Sigmoid colon (tissue), 7 donors: ENCODE measurements at places on chromosomes 13 and 19. TPM values are rescaled to one million over a fixed set of nuclear protein-coding genes. Genes with fewer than 3 reads are reported as not detected.

Gene FUT1
- total RNA-seq = not detected

Gene ZDHHC20
- total RNA-seq = 56.7 TPM

Gene NLRP9
- not detected for total RNA-seq

Gene LRRC8E
- not detected for total RNA-seq

Gene CLIP3
- total RNA-seq = 22.5 TPM

Gene EDNRB
- total RNA-seq = 16.4 TPM

Gene SHD
- total RNA-seq = not detected

Gene HNRNPA1L2
- total RNA-seq = 3.6 TPM

Gene ZNF20
- 2.2 TPM for total RNA-seq

Gene HSH2D
- total RNA-seq = 2.5 TPM

Gene ZNF888
- 3.9 TPM for total RNA-seq

Gene TSKS
- not detected for total RNA-seq

Gene COX7A1
- total RNA-seq = 74.9 TPM

Gene CDC42EP5
- 12.8 TPM for total RNA-seq

Gene HSPB6
- total RNA-seq = 59.4 TPM

Gene DHDH
- not detected for total RNA-seq

Gene ANGPTL8
- total RNA-seq = not detected

Gene FFAR3
- 1.4 TPM for total RNA-seq

Gene ZSCAN4
- total RNA-seq = not detected

Gene SIGLEC11
- total RNA-seq = 2.5 TPM

Gene CGB5
- not detected for total RNA-seq

Gene IRGC
- total RNA-seq = not detected

Gene ZNF30
- total RNA-seq = 1.8 TPM

Gene ZNF135
- total RNA-seq = 6.3 TPM

Gene MTUS2
- total RNA-seq = 0.71 TPM

Gene NMRK2
- total RNA-seq = not detected

Gene PROSER3
- 5.0 TPM for total RNA-seq

Gene KLK8
- not detected for total RNA-seq

Gene CCDC194
- not detected for total RNA-seq

Gene SAMD1
- 10.7 TPM for total RNA-seq

Gene PINLYP
- total RNA-seq = 6.6 TPM

Gene CLEC4G
- 3.6 TPM for total RNA-seq

Gene C19orf73
- not detected for total RNA-seq

Gene PRR12
- 16.1 TPM for total RNA-seq

Gene FAM83E
- not detected for total RNA-seq

Gene PPM1N
- total RNA-seq = 2.5 TPM

Gene TEX29
- total RNA-seq = not detected

Gene APLP1
- 3.6 TPM for total RNA-seq

Gene CALR
- total RNA-seq = 230 TPM

Gene TNFRSF19
- 1.3 TPM for total RNA-seq

Gene VSTM1
- not detected for total RNA-seq
